ENCODE measurements at places on chromosomes 5 and 9. TPM values are rescaled to one million over a fixed set of nuclear protein-coding genes. Genes with fewer than 3 reads are reported as not detected.

Gene IFNA13
- not detected for total RNA-seq

Gene F2R
- total RNA-seq = 52.0 TPM

Gene COX7C
- total RNA-seq = 635 TPM

Gene LMX1B
- total RNA-seq = 2.0 TPM

Gene KIAA1958
- 2.1 TPM for total RNA-seq

Gene RIMOC1
- total RNA-seq = 9.3 TPM

All from A549 treated with CORT108297 at 1 μM for 4 hours (cell line).